ENCODE measurements at places on chromosomes 7 and 10.
A peak's percentile ranks its signal among the peaks of the same experiment; 100 is the strongest.

GRCh38 chr7:30562909-30563308 is 31.8 kb upstream of the GARS1 start:
- no peak for DNase-seq

DNA sequence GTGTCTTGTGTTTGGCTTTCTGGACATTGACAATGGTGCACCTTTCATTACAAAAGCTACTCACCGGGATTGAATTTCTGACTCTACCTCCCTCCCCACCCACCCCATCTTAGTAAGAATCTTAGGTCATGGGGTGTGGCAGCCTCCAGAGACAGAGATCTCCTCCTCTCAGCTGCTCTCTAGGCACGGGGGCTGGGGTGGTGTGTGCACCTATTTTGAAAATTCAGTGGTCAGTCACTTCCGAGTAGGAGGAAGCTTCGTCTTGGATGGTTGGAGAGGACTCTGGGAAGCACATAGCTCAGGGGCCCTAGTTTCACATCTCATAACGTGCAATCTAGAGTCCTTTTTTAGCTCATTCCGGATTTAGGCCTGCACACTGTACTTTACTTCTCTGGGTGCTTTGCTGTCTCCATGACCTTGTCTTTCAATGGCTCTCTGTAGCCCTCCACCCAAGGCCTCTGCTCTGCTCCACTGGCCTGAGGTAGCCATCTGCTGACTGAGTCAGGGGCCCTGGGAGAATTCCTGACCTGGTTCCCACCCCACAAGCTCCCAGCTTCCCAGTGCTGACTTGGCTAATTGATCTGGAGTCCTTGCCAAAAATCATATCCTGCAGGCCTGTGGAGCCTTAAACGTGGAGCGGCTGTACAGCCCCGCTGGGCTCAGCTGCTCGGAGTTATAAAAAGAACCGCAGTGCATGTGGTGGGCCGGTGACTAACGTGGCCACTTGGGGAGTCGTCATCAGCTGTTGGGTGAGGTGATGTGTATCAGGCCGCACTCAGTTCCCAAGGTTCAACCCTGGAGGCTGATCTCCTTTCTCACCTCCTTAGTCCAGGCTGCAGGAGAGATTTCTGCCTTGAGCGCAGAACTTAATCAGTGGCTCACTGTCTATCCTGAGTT is 19.3 kb upstream of the ADAMTS14 start:
- DNase-seq, result peak; percentile 27

DNA sequence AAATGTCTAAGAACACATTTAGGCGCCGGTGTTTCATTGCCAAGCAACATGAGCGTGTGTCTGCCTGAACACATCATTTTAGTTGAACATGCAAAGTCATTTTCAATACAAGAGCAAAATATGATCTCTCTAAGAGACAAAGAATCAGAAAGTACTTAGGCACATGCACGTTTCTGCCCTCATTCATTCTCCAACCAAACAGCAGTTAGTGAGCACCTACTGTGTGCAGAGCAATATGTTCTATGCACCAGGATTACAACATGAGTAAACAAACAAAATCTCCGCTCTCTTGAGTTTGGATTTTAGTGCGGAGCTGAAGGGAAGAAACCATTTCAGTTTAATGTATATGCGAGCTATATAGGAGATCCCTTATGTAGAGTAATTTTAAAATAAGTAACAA is 71.6 kb upstream of the KLF6 start:
- no peak for DNase-seq

DNA sequence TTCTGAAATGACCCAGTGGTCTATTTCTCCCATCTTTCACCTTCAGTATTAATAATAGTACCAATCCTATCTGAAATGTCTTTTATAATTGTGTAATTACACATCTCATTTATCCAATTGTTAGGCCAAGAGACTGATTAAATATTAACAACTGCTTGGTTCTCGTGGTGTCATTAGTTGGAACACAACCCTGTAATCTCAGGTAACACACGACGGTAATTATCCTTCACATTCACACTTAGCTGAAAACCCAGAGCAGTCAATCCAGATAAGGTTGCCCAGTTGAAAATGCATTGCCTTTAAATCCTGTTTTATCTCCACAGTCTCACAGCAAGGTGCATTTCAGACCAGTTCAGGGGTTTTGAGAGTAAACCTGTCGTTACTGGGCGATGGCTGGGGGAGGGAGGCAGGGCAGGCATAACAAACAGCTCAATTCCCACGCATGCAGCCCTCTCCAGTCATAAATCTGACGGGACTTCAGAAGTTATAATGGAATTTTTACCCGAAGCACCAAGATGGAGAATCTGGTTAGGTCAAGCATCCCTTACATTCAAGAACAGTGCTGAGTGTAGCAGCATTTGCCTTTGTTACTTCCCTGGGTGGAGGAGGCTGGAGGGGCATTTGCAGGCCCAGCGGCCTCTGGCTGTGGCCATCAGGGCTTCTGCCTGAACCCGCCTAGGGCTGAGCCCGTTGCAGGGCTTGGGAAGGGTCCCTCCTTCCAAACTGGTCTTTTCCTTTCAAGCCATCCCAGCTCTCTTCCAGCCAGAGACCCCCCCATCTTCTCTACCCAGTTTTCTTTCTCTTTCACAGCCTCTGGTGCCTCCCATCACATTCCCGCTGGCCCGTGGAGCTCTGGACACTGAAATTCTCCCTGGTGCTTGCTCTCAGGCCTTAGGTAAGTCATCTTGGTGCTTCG is 201.0 kb upstream of the LYZL2 start:
- DNase-seq, result no peak

GRCh38 chr10:124557648-124558338 is 96.2 kb downstream of the LHPP start:
- no peak for DNase-seq

- DNase-seq, result no peak
Measured at GRCh38 chr7:155625557-155625956, 18.9 kb upstream of the RBM33 start.

Measured in ACHN (cell line).